ENCODE measurements at places on chromosomes 16 and 17.
A peak's percentile ranks its signal among the peaks of the same experiment; 100 is the strongest.

GRCh38 chr17:75587675-75588595, at the start of gene MYO15B:
Gene MYO15B, plus strand, starts transcription at chr17:75587800. Its CDS starts 258 bp downstream, at chr17:75588058.
- DNase-seq = peak; percentile 41

GRCh38 chr16:89924925-89925307, 1.8 kb downstream of the TUBB3 start:
- DNase-seq = no peak

GRCh38 chr16:31476303-31477219, 4.6 kb downstream of the TGFB1I1 start:
- DNase-seq = peak; percentile 87

- no peak for DNase-seq
These were observed 295.7 kb upstream of the TNRC6C start for GRCh38 chr17:77662833-77663232.

GRCh38 chr17:80886641-80887573, 104.7 kb upstream of the CHMP6 start:
- no peak for DNase-seq

GRCh38 chr16:73071131-73071940, 23.4 kb upstream of the ZFHX3 start:
- DNase-seq = no peak

- no peak for DNase-seq
These were observed 81.1 kb downstream of the CACNG1 start for GRCh38 chr17:67125417-67125816.

DNA sequence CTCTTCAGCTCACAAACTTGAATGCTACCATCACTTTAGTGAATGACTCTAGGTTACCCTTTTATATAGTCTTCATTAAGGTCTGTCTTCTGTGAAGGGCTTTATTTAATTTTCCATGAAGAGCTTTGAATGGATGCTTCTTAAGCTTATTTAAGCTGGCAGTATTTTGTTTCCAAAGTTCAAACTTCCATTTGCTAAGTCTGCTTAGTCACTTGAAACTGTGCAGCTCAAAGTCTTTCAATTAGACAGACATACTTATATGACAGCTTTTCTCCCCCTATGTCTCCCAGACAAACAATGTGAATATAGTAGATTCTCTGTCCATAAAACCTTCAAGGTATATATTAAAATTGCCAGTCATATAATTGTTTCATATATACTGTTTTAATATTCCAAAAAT, 23.5 kb downstream of the TXNDC11 start:
- no peak for DNase-seq

DNA sequence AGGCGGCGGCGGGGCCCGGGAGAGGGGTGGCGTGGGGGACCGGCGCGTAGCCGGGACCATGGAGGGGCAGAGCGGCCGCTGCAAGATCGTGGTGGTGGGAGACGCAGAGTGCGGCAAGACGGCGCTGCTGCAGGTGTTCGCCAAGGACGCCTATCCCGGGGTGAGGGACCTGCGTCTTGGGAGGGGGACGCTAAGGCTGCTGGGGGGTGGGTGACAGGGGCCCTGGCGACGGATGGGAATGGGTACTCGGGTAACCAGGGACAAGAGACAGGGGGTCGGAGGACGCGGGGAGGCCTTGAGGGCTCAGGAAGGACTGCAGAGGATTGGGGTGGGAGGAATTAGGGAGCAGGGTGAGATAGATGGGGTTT, 243 bp downstream of the RND2 start:
- DNase-seq = no peak

DNA sequence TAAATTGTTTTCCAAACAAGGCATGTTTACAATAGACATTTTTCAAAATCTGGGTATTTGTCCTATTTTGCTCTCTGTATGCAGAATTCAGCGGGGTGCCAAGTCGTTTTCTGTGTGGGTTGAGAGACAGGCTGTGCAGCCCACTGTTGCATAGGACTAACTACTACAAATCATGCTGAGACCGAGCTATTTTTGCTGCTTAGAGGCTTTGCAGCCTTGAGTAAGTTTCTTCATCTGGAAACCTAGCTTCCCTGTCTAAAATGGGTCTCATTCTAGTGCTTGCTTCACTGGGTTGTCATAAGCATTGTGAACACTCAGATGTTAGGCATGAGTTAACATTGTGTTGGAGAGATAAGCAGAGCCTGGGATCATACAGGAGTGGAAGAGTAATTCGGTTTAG, 1.3 kb downstream of the PRPSAP2 start:
- no peak for DNase-seq

- no peak for DNase-seq
These were observed 131.1 kb downstream of the AXIN2 start for GRCh38 chr17:65430209-65430833.

GRCh38 chr17:630801-631200, 83.8 kb downstream of the VPS53 start:
- no peak for DNase-seq

DNA sequence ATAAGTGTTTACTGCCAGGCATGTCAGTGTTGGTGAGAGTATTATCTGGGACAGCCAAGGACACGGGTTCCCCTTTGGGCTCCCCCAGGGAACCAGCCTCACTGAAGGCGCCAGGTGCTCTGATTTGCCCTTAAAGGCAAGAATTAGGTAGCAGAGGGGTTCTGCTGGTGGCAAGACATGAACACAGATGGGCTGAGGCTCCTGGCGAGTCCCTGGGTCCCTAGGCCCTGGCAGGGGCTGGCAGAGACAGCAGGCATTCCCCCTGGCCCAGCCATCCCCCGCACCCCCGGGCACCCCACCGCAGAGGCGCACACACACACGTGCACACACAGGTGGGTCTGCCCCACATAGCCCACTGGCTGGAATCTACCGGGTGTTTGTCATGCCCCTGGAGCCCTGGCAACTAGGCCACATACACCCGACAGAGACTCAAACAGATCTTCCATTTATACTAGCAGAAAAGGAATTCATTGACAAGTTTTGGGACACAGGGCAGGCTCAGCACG, 153.3 kb downstream of the C16orf78 start:
- DNase-seq = no peak

- DNase-seq = peak; percentile 71
These were observed 1.6 kb downstream of the TMC8 start for GRCh38 chr17:78132084-78132676.

Measured in activated naive CD4-positive, alpha-beta T cell treated with Interleukin-2 at 50 U/mL for 16 hours (primary cell).